ENCODE measurements at places on chromosomes 4 and X.

GRCh38 chr4:82833696-82834313, 35.2 kb upstream of the SCD5 start:
- H3K4me1 ChIP-seq = no peaks in the 10 kb centered on the region
- DNase-seq = no peak
- no peaks in the 10 kb centered on the region for H3K27me3 ChIP-seq

DNA sequence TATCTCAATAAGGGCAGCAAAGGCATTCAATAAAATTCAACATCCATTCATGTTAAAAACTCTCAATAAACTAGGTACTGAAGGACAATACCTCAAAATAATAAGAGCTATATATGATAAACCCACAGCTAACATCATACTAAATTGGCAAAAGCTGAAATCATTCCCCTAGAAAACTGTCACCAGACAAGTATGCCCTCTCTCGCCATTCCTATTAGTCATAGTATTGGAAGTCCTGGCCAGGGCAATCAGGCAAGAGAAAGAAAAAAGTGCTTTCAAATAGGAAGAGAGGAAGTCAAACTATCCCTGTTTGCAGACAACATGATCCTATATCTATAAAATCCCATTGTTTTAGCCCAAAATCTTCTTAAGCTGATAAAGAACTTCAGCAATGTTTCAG, 116.8 kb downstream of the TENT5D start:
- no peak for DNase-seq
- H3K36me3 ChIP-seq = no peaks in the 10 kb centered on the region
- H3K27me3 ChIP-seq = peaks cover 10% of the 10 kb centered on the region
- no peaks in the 10 kb centered on the region for H3K4me1 ChIP-seq

DNA sequence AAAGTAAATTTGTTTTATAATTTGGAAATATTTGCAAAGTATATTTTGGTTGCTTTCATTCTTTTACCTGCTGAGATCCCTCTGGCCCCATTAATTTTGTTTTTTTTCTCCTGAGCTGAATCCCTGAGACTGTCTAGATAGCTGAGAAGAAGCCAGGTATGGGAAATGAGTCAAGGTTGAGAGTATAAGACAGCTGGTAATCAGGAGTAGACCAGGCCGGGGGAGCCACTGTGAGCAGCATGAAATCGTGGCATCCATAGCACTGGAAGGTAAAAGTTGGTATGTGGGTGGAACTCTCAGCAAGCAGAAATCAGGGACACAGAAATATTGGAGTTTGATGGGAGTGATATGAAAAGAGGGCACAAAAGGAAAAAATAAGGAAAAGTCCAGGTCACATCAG, 164.5 kb downstream of the FHIP1A start:
- no peak overlapping the region for H3K4me3 ChIP-seq
- no peaks in the 10 kb centered on the region for H3K36me3 ChIP-seq
- no peak for DNase-seq
- no peak overlapping the region for H3K27ac ChIP-seq

GRCh38 chr4:183201331-183201730, 102.3 kb downstream of the WWC2 start:
- no peaks in the 10 kb centered on the region for H3K4me1 ChIP-seq
- H3K27ac ChIP-seq = no peak overlapping the region
- H3K27me3 ChIP-seq = peaks cover 3% of the 10 kb centered on the region
- DNase-seq = no peak

DNA sequence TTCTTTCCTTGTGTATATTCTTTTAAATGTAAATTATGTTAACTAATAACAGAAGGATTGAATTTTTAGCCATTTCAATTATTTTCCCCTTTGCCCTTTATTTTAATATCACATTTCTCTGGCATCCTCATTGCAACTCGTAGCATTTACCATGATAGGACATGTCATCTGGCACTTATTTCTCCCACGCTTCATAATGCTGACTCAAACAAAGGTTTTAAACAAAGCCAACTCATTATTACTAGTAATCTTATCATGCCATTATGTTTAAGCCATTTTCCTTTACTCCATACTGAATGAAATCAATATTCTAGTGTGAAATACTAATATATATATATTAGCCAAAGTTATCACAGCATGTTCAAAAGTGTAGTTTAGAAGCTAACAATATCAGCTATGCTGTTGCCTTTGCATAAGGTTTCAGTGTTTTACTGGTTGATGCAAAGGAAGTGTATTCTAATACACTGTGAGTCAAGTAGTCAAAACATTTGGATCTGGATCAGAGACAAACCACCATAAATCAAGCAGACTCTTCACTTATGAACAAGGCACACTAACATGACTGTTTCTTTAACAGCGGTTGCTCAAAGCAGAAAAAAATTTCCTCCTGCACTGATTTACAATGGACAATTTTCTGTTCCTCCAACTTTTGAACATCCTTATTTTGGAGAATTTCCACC, 281.6 kb downstream of the SLC7A11 start:
- H3K27ac ChIP-seq = no peak overlapping the region
- no peaks in the 10 kb centered on the region for H3K36me3 ChIP-seq
- no peaks in the 10 kb centered on the region for H3K4me1 ChIP-seq
- H3K27me3 ChIP-seq = no peaks in the 10 kb centered on the region
- H3K4me3 ChIP-seq = no peak overlapping the region

DNA sequence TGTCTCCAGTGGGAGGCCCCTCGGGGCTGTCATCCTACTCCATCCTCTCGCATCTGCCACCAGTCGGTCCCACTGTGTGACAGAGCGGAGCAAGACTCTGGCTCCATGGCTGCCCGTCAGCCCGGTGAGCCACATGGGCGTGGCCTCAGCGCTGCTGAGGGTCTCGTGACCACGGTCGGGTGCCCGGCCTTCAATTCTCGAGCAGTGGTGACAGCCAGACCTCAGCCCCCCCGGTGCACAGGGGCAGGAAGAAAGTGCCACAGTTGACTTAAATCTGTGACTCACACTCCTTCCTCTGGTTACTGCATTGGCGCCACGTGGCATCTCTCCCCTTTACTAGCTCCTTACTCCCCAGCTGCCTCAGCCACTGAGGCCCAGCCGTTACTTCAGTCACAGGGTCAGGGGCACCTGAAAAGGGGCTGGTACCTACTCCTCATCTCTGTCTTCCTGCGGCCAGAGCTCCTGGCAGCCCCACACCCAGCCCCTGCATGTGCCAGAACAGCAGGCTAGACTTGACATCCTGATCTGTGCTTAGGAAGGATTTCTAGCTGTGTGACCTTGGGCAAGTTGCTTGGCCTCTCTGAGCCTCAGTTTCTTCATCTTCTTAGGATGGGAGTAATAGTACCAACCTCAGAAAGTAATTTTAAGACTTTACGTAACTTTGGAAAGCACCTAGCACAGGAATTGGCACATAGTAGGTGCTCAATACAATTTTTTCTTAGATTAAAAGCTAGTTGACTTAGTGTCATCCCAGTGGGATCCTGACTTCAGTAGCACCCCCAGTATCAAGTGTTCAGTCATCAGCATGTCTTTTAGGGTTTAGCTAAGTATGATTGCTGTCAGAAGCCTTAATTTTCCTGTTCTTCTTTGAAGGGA, 66.1 kb downstream of the TNIP2 start:
- no peaks in the 10 kb centered on the region for H3K27me3 ChIP-seq
- peak overlapping the region; percentile 92 for H3K27ac ChIP-seq
- H3K4me3 ChIP-seq = no peak overlapping the region
- H3K4me1 ChIP-seq = peaks cover 37% of the 10 kb centered on the region

DNA sequence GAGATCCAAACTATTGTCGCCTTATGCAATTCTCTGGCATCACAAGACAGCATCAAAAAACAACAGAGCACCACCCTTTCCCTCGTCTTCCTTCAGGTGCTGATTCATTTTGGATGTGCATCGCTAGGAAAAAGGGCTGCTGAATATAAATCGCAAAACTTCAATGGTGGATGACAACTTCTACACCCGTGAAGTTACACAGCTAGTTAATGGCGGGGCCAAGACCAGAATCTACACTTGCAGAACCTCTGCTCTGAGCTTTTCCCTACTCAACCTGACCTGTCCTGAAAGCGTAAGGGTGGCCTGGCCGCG, 674 bp downstream of the GNPDA2 start:
- H3K27ac ChIP-seq = peak overlapping the region; percentile 92
- peaks cover 24% of the 10 kb centered on the region for H3K36me3 ChIP-seq
- DNase-seq = no peak
- peaks cover 51% of the 10 kb centered on the region for H3K4me1 ChIP-seq

DNA sequence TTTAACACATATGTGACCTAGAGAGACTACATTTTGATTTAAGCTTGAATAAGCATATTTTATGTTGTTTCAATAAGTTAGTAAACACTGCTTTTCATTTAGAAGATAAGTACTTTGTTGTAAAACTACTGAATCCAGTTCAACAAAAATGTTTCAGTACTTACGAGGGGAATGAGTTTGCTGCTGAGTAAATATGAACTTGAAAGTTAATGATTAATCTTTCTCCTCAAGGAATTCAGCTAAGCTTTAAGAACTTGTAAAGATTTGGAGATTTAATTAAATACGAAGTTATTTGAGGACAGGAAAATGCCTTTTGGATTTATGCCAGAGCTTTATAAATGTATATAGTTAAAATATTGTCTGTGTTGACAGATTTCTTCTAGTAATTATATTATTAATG, 933.0 kb upstream of the LCORL start:
- no peak for DNase-seq
- H3K36me3 ChIP-seq = no peaks in the 10 kb centered on the region
- no peak overlapping the region for H3K27ac ChIP-seq
- no peak overlapping the region for H3K4me3 ChIP-seq
- H3K4me1 ChIP-seq = no peaks in the 10 kb centered on the region
